ENCODE measurements at places on chromosomes 1 and 21. TPM values are rescaled to one million over a fixed set of nuclear protein-coding genes. Genes with fewer than 3 reads are reported as not detected.

- DNase-seq: no peak
- H3K4me3 ChIP-seq: no peak overlapping the region
- H3K27me3 ChIP-seq: no peaks in the 10 kb centered on the region
- H3K4me1 ChIP-seq: no peaks in the 10 kb centered on the region
These were observed 122.9 kb upstream of the DAB1 start for GRCh38 chr1:57546549-57547330.

DNA sequence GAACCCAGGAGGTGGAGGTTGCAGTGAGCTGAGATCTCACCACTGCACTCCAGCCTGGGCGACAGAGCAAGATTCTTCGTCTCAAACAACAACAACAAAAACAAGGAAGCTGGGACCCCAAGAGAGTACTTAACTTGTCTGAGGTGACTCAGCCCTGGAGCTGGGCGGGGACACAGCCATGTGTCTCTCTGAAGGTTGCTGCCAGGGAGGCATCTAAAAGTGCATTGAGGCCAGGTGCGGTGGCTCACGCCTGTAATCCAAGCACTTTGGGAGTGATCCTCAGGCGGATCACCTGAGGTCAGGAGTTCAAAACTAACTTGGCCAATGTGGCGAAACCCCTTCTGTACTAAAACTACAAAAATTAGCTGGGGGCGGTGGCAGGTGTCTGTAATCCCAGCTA, 7.7 kb downstream of the IFI6 start:
- H3K4me3 ChIP-seq: no peak overlapping the region
- DNase-seq: no peak
- H3K4me1 ChIP-seq: no peaks in the 10 kb centered on the region
- H3K27ac ChIP-seq: no peak overlapping the region

DNA sequence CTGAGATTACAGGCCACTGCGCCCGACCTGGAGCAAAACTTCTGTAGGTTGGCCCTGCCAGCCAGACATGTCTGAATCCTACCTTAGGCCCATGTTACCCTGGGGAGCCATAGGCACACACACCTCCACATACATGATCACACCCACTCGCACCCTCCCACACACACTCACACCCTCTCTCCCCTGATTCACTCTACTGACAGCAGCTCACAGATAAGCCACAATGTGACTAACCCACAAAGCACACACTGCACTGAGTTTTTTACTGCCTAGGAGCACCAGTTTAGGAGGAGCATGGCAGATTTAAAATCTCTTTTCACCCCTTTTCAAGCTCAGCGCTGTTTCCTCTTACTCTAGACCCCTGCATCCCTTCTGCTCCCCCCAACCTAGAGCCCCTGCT, 41.7 kb downstream of the SLC30A1 start:
- H3K36me3 ChIP-seq: no peaks in the 10 kb centered on the region
- H3K27ac ChIP-seq: no peak overlapping the region
- DNase-seq: no peak
- H3K27me3 ChIP-seq: no peaks in the 10 kb centered on the region
- H3K4me3 ChIP-seq: no peak overlapping the region

DNA sequence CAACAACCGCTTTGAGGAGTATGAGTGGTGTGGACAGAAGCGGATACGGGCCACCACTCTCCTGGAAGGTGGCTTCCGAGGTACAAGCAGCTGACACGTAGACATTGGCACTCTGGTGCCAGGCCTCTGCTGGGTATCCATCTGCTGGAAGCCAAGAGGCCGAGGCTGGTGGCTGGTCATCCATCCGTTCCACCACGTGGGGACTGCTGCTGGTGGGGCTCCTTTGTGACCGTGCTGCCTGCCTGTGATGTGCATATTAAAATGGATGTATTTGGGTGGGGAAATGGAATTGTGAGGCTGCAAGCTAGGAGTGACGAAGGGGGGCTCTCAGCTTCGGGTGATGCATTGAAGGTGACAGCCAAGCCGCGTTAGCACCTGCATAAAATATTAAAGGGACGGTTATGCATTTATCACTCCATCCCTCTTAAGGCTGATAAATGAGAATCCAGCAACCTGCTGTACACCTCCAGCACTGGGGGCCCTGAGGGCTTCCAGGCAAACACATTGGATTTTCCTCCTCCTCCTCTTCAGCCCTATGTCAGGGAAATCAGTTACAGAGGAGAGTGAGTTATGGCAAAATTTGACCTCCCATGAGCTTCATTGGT, 38.1 kb downstream of the TMEM53 start:
- H3K36me3 ChIP-seq: peaks cover 17% of the 10 kb centered on the region
- H3K4me3 ChIP-seq: no peak overlapping the region
- H3K27me3 ChIP-seq: no peaks in the 10 kb centered on the region

- H3K27ac ChIP-seq: peak overlapping the region; percentile 81
- no peaks in the 10 kb centered on the region for H3K27me3 ChIP-seq
- no peak for DNase-seq
These were observed 44.2 kb upstream of the ECE1 start for GRCh38 chr1:21334214-21335087.

DNA sequence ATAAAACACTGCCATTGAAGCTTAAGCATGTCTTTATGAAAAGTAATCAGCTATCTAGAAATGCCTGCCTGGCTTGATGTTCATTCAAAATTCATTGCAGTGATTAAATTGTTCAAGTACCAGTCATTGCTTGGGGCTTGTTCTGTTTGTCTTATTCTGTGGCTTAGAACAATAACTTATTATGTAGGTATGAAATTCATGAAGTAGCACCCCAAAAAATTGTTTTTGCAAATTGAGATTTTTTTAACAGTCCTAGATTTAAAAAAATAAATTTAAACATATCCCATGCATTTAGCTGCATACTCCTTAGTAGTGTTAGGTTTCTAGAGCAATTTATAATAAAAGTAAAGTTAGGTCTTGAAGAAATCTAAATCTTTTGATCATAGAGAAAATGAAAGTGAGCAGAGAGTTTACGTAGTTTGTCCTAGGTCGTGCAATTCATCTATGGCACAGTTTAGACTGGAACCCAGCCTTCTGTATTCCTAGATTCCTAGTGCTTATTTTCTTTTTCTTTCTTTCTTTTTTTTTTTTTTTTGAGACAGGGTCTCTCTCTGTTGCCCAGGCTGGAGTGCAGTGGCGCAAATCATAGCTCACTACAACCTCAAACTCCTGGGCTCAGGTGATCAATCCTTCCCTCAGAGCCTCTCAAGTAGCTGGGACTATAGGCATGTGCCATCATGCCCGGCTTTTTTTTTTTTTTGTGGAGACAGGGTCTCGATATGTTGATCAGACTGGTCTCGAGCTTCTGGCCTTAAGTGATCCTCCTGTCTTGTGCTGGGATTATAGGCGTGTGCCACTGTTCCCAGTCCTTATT, 9.3 kb downstream of the MIER1 start:
- H3K4me1 ChIP-seq: no peaks in the 10 kb centered on the region
- H3K4me3 ChIP-seq: no peak overlapping the region
- no peaks in the 10 kb centered on the region for H3K27me3 ChIP-seq
- H3K36me3 ChIP-seq: no peaks in the 10 kb centered on the region
- no peak for DNase-seq
- H3K27ac ChIP-seq: no peak overlapping the region

- H3K4me3 ChIP-seq: no peak overlapping the region
- H3K27ac ChIP-seq: no peak overlapping the region
- H3K4me1 ChIP-seq: peaks cover 7% of the 10 kb centered on the region
- no peak for DNase-seq
These were observed 114.3 kb downstream of the NAV1 start for GRCh38 chr1:201653233-201653632.

DNA sequence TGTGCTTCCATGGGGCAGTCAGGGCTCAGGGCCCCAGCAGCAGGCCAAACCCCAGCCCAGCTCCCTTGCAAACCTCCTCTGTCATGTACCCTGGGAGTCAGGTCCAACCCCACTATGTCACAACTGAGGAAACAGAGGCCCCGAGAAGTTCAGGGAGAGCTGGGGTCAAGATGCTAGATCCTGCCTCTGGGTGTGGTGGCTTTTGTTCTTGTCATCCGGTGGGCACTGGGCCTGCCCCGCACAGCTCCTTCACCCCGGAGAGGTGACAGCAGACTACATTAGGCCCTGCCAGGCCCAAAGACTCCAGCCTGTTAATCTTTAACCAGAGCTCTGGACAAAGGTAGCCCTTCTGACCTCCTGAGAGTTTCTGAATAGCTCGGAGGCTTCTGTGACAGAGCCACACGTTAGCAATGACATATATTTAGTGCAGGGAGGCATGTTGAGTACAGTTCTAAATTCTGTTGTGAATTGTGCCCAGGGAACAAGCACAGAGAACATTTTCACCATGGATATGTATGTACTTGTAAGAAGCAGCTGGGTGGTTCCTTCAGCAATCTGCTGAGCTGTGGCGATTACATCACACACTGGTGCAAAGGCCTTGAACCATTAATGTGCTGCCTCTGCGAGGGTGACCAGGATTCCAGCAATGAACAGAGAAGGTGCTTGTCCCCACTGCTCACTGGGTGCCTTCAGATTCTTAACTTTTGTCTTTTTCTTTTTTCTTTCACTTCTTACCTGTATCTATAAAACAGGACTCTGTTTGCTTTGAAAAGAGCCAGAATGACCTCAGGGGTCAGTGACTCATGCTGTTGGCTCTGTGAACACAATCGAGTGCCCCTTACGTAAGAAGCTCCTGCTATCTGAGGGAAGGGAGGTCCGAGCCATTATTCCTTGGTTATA, 102.8 kb downstream of the RHOU start:
- H3K4me3 ChIP-seq: no peak overlapping the region
- H3K27me3 ChIP-seq: no peaks in the 10 kb centered on the region
- DNase-seq: no peak

- H3K27ac ChIP-seq: peak overlapping the region; percentile 30
- DNase-seq: peak; percentile 71
- H3K27me3 ChIP-seq: no peaks in the 10 kb centered on the region
- H3K4me1 ChIP-seq: peaks cover 12% of the 10 kb centered on the region
These were observed 3.9 kb upstream of the SYNC start for GRCh38 chr1:32706491-32706890.

DNA sequence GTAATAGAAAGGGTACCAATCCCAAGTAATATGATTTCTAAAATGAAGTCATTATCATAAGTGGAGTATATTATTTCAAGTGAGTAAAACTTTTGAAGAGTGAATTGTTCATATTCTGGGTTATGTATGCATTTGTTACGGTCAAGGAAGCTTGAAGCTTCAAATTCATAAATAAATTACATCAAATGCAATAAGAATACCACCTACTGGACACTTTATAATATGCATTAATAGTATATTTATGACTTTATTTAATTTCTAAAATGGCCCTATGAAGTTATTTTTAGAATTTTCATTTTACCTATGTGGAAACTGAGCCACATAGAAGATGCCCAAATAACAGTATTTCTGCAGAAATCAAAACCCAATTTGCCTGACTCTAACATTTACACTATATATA, 260.6 kb downstream of the SMYD3 start:
- H3K36me3 ChIP-seq: no peaks in the 10 kb centered on the region
- no peak overlapping the region for H3K4me3 ChIP-seq
- no peak for DNase-seq
- H3K27me3 ChIP-seq: no peaks in the 10 kb centered on the region

- H3K4me3 ChIP-seq: no peak overlapping the region
- H3K27me3 ChIP-seq: no peaks in the 10 kb centered on the region
- no peaks in the 10 kb centered on the region for H3K4me1 ChIP-seq
- DNase-seq: no peak
- no peak overlapping the region for H3K27ac ChIP-seq
These were observed 40.0 kb upstream of the SIM2 start for GRCh38 chr21:36658926-36659325.

- peaks cover 7% of the 10 kb centered on the region for H3K36me3 ChIP-seq
- H3K4me3 ChIP-seq: no peak overlapping the region
- H3K27ac ChIP-seq: no peak overlapping the region
These were observed 4.1 kb downstream of the TAGLN2 start for GRCh38 chr1:159921251-159921650.

- no peaks in the 10 kb centered on the region for H3K27me3 ChIP-seq
- no peaks in the 10 kb centered on the region for H3K36me3 ChIP-seq
- H3K4me3 ChIP-seq: no peak overlapping the region
- H3K4me1 ChIP-seq: no peaks in the 10 kb centered on the region
- no peak for DNase-seq
- no peak overlapping the region for H3K27ac ChIP-seq
These were observed 111.9 kb downstream of the ZBTB18 start for GRCh38 chr1:244162786-244163530.

GRCh38 chr1:172515927-172516326, 17.0 kb upstream of the SUCO start:
- no peak for DNase-seq
- no peaks in the 10 kb centered on the region for H3K36me3 ChIP-seq
- no peak overlapping the region for H3K27ac ChIP-seq
- no peak overlapping the region for H3K4me3 ChIP-seq

- DNase-seq: no peak
- H3K27me3 ChIP-seq: no peaks in the 10 kb centered on the region
- no peak overlapping the region for H3K27ac ChIP-seq
- H3K4me1 ChIP-seq: no peaks in the 10 kb centered on the region
- no peaks in the 10 kb centered on the region for H3K36me3 ChIP-seq
- H3K4me3 ChIP-seq: no peak overlapping the region
These were observed 21.1 kb downstream of the KPNA6 start for GRCh38 chr1:32128964-32129363.

DNA sequence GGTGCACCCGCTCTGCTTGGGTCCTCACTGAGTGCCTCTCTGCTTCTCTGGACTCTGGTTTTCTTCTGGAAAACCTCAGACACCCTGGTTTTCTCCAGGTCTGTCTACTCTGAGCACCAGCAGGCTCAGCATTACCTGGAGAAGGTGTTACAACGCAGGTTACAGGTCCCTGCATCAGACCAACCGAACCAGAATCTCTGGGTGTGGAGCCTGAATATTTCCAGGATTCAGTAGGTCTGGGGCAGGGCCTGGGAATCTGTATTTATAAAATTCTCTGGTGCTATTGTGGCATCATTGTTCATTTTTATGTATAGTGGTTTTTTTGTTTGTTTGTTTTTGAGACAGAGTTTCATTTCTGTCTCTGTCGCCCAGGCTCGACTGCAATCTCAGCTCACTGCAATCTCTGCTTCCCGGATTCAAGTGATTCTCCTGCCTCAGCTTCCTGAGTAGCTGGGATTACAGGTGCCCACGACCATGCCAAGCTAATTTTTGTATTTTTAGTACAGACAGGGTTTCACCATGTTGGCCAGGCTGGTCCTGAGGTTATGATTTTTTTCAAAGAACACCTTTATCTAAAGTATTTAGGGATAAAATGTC, 1.5 kb upstream of the SLC30A2 start:
- no peak overlapping the region for H3K27ac ChIP-seq
- H3K4me3 ChIP-seq: no peak overlapping the region
- no peaks in the 10 kb centered on the region for H3K36me3 ChIP-seq
- H3K4me1 ChIP-seq: peaks cover 6% of the 10 kb centered on the region

GRCh38 chr21:42377951-42378340, 11.6 kb upstream of the TFF1 start:
- no peaks in the 10 kb centered on the region for H3K27me3 ChIP-seq
- no peak overlapping the region for H3K4me3 ChIP-seq
- H3K36me3 ChIP-seq: no peaks in the 10 kb centered on the region
- H3K4me1 ChIP-seq: peaks cover 6% of the 10 kb centered on the region
- H3K27ac ChIP-seq: no peak overlapping the region

- DNase-seq: no peak
- no peaks in the 10 kb centered on the region for H3K36me3 ChIP-seq
- no peaks in the 10 kb centered on the region for H3K4me1 ChIP-seq
- no peak overlapping the region for H3K27ac ChIP-seq
- no peaks in the 10 kb centered on the region for H3K27me3 ChIP-seq
These were observed 13.4 kb downstream of the ADORA1 start for GRCh38 chr1:203140743-203141520.

Gene PIGR
- total RNA-seq: 1.9 TPM

Gene GUCA2B
- total RNA-seq: not detected

Gene ADGRL2
- total RNA-seq: 54.0 TPM

Gene PTPN22
- 1.1 TPM for total RNA-seq

Gene EXTL1
- total RNA-seq: 3.2 TPM

Gene OR10Z1
- total RNA-seq: not detected

Gene IL19
- total RNA-seq: not detected

Gene ANGPTL3
- total RNA-seq: not detected

Gene HES4
- 45.8 TPM for total RNA-seq
